ENCODE measurements at places on chromosomes 1 and 21.

DNA sequence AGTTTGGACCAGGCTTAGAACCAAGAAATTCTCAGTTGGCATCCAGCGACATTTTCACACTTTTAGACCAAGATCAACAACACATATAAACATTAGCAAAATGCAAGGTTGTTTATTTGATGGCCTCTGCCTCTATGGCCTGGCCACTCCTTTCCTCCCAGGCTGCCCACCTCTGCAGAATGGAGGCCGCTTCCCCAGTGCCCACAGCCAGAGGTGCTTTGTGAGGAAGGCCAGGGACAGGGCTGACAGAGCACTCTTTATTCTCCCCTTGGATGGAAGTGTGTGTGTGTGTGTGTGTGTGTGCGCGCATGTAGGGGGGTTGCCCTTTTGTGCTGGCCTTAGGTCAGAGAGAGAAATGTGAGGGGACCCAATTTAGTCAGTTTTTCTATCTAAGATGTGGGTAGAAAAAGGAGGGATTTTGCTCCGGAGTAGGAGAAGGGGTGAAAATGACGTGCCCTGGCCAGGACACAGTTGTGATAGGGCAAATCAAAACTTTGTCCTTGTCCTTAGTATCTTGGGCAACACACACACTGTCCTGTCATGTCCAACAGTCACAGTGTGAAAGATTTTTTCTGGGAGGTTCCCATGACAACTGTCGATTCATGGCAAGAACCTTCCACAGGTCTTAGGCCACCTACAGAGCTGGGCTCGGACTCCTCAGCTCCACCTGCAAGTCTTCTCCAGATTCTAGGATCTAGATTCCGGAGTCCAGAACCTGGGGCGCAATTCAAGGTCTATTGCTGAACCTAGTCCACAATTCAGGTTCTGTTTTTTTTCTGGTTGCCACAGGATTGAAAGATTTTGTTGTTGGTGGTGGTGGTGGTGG, 104.9 kb upstream of the SLC2A1 start:
- no peak for DNase-seq

- DNase-seq: no peak
Measured at GRCh38 chr1:14957375-14958098, 196.0 kb upstream of the TMEM51 start.

DNA sequence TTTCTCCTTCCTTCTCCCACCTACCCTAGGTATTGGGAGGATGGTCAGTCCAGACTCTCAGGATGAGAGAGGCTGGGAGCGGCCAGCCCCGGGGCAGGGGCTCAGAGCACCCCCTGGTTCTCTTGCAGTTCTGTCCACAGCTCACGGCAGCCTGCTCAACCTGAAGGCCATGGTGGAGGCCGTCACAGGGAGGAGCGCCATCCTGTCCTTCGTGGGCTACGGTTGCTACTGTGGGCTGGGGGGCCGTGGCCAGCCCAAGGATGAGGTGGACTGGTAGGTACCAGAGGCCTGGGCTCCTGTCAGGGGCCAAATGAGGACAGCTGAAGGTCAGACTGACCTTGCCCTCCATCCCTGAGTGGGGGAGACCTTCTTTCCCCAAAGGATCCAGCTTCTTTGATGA, 4.2 kb downstream of the PLA2G2F start:
- no peak for DNase-seq

DNA sequence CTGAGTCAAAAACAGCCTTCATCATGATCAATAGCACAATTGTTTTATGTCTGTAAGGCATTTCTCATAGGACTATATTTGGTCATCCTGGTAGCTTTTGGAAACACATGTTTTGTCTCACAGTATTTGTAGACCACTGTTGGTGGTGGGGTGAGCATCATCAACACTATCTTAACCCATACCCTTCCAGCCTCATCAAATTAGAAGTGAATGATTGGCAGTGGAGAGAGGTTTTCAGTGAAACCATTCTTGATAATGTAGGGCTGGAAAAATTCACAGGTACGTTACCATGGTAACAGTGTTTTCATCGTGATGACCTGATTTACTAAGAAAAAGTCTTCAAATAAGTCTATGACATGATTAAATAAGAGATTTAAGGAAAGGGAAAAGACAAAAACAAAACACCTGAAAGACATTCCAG, 45.3 kb upstream of the C1orf105 start:
- DNase-seq: no peak

- no peak for DNase-seq
Measured at GRCh38 chr1:23577056-23578004, 18.0 kb upstream of the ID3 start.

DNA sequence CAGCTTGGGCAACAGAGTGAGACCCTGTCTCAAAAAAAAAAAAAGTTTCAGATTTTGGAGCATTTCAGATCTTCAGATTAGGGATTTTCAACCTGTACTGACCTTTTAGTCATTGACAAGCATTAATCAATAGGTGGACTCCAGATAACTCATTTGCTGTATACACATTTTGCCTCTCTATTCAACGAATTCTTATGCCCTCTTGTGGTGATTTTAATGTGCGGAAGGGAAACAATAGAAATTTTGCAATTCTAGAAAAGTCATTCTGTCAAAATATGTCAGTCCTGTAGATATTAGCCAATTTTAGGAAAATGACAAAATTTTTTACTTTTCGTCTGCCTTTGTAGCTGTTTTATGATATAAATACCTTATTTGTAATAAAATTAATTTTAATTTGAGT, 11.6 kb upstream of the OR2G2 start:
- DNase-seq: no peak

DNA sequence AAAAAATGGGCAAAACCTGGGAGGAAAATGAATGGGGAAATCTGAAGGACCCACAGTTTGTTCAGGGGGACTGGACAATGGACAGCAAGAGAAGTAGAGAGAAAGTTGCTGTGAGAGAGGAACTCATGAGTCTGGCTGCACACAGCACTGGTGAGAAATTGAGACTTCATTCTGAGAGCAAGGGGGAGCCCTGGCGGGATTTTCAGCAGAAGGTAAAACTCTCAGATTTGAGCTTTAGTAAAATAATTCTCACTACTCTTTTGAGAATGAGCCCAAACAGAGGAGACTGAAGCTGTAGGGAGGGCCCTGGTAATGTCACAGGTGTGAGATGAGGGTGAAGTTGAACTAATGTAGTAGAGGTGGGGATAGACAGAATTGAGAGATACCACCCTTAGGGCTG, 438.6 kb downstream of the OMA1 start:
- DNase-seq: no peak

- DNase-seq: no peak
Measured at GRCh38 chr1:200260597-200261335, 149.1 kb downstream of the ZNF281 start.

DNA sequence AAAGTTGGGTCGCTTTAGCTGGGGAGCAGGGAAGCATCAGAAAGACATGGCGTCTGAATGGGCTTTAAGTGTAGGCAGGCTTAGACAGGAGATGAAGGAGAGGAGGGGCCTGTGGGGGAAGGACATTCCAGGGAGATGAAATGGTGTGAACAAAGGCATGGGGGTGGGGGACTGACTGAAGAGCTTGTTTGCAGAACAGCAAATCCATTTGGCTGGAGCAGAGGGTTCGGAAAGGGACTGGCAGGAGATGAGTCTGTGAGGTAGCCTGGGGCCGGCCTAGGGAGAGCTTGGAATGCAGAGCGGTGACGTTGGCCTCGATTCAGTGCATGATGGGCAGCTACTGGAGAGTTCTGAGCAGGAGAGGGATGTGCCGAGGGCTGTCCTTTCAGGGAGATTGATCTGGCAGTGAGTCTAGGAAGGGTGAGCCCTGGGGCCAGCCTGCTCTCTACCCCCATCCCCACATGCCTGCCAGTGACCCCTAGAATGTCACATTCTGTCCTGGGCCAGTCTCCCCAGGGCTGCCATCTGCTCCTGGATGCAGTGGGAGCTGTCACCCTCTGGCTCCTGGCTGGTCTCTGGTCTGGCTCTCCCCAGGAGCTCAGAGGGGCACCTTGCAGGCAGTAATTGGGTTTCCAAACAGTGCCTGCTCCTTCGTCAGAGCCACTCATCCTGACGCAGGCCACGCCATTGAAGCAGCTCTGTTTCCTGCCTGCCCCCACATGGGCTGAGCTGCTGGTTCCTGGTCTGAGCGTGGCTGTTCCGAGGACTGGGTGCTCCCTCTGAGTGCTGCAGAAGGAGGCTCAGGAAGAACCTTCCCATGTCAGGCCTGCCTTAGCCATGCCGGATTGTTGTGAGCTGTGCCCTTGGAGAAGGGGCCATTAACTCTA, 22.3 kb upstream of the TMEM222 start:
- DNase-seq: no peak

DNA sequence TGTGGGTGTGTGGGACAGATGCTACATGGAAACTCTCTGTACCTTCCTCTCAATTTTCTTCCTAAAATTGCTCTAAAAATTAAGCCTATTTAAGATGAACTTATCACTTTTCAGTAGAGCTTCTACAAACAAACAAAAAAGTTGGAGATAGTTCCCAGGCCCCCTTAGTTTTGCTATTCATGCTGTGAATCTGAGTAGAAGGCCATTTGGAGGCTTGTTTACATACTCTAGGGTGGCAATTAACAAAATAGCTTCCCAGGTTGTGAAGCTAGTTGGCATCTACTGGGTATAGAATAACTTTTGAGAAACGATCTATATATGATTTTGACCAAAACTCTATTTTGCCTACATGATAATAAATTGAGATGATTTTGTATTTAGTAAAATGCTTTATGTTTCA, 541.4 kb upstream of the B3GALT2 start:
- no peak for DNase-seq

DNA sequence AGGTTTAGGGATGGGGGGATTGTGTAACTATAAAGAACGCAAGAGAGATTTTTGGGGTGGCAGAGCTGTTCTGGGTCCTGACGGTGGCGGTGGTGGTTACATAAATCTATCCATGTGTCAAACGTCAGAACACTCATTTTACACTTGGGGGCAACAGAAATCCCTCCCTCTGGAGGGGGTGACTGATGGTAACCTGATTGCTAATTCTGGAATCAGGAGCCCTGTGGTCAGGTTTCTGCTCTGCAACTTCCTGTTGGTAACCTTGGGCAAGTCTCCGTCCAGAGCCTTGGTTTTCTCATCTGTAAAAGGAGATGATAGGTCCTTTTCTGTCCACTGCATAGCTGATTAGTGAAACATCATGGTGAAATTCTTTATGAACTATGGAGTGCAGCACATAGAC, 40.9 kb downstream of the ALPL start:
- DNase-seq: no peak

- DNase-seq: no peak
Measured at GRCh38 chr1:221735999-221736398, 5.9 kb downstream of the DUSP10 start.

- no peak for DNase-seq
Measured at GRCh38 chr1:10108134-10108663, 75.4 kb downstream of the UBE4B start.

DNA sequence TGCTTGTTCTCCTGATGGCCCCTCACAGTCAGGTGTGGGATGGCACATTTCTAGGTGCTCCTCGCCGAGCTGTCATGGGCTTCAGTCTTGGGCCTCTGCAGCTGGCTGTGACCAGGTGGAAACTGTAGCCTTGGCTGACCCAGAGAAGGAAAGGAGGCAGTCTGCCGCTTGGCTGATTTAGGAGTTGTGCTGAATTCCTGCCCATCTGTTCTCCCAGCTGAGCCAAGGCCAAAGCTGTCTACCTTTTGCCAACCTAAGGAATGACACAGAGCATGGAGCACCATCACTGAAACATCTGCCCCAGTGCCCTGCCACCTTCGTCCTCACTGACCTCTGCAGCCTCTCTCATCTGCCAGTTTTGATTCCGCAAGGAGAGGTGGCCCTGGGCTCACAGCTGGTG, 27.9 kb downstream of the UTP25 start:
- DNase-seq: no peak

DNA sequence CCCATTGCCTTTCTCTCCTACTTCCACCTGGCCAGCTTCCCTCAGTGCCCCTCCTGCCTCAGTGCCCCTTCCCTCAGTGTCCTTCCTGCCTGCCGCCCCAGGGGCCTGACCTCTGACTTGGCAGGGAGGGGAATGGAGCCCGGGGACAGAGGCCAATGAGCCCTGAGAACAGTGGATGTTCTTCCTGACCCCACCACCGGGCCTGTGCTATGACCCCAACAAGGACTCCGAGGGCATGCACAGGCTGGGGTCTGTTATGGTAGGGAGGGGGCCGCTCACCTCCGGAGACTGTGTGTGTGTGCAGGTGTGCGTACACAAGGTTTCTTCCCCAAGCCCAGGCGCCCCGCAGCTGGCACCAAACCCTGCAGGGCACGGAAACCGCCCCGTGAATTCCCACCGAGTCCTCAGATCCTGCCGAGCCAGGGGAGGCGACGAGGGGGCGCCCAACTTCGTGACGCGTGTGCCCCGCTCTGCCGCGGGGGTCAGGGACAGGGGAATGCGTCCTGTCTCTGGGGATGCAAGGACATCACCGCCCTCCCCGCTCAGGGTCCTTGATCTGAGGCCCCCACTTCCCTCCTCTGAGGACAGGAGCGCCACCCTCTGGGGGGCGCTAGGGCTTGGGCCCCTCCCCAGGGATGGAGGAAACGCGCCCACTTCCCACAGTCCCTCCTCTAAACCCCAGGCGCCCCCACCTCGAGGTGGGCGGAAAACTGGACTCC, 766 bp downstream of the RAP1GAP start:
- no peak for DNase-seq

DNA sequence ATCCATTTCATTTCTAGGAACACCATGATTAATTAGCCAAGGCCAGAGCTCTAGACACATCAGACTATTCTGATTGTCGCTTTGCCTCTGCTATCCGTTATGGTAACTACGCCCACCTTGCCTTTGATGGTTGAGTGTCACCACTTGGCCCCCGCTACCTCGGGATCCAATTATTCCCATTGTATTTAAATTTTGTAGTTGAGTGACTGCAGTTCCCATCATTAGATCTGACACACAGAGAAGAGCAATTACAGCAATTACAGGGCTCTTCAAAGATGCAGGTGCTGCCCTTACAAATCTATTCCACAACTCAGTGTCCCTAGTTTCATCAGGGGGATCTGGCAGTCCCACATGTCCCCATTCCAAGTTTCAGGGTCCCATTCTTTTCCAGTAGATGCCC, 44.9 kb upstream of the ABCA4 start:
- DNase-seq: no peak

GRCh38 chr1:35210321-35211119, 17.6 kb upstream of the SFPQ start:
- DNase-seq: no peak

DNA sequence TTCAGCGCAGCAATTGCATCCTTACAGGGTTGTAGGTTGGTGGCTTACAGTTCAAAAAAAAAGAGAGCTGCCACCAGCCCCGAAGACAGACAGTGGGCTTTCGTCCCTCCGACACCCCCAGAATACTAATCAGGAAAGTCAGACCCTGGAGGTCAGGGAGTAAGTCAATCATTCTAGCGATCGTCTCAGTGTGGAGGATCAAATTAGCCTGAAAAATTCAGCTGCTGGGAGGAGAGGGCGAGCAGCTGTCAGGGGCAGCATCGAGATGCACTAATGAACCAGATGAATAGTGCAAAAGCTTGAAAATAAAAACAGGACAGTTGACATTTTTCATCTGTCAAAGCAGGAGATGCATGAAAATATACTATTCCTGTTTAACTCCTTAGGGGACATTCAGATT, 138.4 kb downstream of the NEK7 start:
- no peak for DNase-seq

Measured in activated CD4-positive, alpha-beta T cell treated with anti-CD3 and anti-CD28 coated beads, Interleukin-2, amount 50 U/mL, for 24 hours (primary cell).